EL (cell line): ENCODE measurements at places on chromosomes 4 and X.

DNA sequence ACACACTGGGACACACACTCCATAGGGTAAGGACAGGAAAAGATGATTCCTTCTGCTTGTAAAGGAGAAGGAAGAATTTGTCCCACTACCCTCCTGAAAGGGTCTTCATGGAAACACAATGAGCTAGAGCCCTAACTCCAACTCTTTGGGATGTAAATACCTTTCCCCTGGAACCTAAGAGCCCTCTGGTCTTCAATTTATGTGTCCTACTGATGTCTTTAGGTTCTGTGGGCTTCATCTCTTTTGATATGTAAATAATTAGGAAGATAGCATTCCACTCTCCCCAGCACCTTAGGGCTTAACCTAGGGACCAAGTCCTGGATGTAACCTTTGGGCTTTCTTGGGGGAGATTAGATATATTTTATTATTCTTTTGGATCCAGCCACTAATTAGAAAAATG lies 38.3 kb downstream of the PF4 start:
- no peak for DNase-seq

DNA sequence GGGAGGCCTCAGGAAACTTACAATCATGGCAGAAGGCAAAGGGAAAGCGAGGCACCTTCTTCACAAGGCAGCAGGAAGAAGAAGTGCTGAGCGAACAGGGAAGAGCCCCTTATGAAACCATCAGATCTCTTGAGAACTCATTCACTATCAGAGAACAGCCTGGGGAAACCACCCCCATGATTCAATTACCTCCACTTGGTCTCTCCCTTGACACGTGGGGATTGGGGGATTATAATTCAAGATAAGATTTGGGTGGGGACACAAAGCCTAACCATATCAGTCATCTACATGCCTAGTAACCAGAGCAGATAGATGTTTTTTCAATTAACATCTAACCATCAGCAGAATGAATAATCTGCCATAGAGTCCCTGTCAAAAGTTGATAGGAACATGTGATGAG lies 30.4 kb downstream of the FAM13A start:
- no peak for DNase-seq

- no peak for DNase-seq
These were observed 71.7 kb downstream of the FAM184B start for GRCh38 chr4:17709763-17710068.

- DNase-seq, result peak; percentile 76
These were observed 231.3 kb downstream of the INPP4B start for GRCh38 chr4:142614621-142615323.

DNA sequence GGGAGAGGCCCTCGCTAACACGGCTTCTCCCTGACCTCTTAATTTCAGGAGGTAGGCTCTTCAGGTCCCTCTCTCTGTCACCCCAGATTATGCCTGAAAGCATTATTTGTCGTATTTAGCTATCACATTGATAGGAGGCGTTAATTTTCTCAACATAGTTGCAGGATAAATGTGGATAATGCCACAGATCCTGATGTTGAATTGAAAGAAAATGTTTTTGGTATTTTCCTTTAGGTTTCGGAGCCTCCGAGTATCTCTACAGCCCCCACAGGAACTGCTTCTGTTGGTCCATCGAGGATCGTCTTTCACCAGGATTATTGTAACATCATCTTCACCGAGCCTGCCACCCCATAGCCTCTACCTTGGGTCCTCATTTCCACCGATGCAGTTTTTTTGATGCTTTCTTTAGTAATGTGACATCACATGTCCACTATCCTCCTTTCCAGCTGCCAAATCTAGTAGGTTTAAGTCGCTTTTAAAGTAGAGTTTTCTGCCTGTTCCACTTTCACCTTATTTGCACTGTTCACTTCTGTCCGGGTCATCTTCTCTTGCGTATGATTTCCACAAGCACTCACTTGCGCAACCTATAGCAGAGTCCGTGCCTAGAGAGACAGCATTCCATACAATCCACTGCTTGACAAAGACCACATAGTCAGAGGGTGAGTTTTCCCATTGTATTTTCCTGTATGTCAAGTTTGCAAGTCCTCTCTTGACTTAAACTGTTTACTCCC lies 665 bp downstream of the TIGD2 start:
- DNase-seq, result peak; percentile 90

GRCh38 chr4:2057382-2058065 lies 1.6 kb upstream of the NAT8L start:
- DNase-seq, result no peak

GRCh38 chr4:177239878-177240277 lies 69.8 kb upstream of the NEIL3 start:
- no peak for DNase-seq

DNA sequence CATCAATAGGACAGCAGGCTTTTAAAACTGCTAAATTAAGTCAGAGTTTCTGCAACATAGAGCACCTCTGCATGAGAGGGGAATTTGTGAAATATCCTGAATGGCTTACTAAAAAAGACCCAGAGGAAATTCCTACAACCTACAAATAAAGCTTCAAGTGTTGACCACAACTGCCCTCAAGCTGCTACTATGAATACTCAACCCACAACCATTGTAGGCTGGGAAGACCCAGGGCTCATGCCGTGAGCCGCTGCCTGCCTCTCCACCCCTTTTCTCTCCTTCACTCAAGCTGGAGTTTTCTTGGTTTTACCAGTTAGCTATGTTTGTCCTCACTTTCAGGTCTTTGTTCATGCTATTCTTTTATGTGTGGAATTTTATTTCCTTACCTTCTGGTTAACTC lies 151.6 kb downstream of the EMCN start:
- no peak for DNase-seq

DNA sequence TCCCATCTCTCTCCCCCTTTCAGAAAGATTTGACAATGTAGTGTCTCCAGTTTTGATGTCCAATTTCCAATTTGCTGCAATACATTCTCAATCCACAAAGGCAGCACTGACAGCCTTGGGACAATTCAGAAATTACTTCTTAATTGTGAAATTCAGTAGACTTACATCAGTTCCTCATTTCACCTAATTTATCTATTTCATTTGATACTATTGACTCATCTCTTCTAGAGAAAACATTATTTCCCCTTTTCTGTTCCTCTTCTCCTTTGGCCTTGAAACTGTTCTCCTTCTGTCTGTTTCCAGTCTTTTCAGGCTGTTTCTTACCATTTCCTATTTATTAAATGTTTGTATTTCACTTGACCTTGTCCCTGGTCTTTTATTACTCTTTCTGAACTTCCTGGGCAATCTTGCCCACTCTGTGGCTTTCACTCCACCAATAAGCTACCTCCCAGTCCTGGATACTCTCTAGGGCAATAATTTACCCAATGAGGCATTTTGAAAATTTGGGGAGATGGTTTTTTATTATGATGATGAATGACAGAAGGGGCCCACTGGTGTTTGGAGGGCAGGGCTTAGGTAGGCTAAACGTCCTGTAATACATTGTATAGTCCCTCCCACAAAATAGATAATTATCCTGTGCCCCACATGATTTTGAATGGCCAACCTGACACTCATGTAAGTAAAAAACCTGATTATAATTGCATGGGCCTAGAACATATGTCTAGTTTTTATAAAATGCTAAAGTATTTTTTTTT lies 498.0 kb upstream of the BOD1L1 start:
- DNase-seq, result no peak

- peak; percentile 50 for DNase-seq
These were observed 369.2 kb upstream of the LCORL start for GRCh38 chr4:18390655-18391353.

- DNase-seq, result peak; percentile 85
These were observed 32.8 kb downstream of the ELOVL6 start for GRCh38 chr4:110165382-110166286.

GRCh38 chr4:84699001-84699671 lies 116.2 kb downstream of the CDS1 start:
- no peak for DNase-seq

DNA sequence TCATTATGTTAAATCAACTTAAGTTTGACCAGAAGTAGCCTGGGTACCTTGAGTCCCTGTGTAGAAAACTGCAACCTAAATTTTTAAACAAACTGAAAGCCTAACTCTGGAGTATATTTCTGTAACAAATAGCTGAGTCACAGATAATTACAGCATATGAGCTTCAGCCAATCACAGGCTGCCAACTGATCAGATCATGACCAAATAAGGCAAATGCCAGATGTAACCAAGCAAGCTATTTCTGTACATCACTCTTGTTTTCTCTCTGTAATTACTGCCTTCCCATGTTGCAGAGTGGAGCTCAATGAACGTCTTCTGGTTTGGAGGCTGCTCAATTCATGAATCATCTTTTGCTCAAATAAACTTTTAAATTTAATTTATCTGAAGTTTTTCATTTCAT lies 980.9 kb upstream of the DIAPH2 start:
- no peak for DNase-seq

DNA sequence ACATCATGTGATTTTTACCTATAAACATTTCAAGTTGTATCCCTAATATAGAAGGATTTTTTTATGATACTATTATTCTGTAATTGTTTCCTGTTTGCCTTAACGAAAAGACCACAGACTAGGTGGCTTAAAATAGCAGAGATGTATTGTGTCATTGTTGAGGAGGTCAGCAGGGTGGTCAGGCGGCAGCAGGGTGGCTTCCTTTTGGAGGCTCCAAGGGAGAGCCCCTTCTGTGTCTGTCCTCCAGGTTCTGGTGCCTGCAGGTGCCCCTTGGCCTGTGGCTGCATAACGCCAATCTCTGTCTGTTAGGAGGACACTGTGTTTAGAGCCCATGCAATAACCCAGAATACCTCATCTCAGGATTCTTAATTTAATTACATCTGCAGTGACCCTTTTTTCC lies 118.1 kb downstream of the TBL1X start:
- DNase-seq, result no peak

DNA sequence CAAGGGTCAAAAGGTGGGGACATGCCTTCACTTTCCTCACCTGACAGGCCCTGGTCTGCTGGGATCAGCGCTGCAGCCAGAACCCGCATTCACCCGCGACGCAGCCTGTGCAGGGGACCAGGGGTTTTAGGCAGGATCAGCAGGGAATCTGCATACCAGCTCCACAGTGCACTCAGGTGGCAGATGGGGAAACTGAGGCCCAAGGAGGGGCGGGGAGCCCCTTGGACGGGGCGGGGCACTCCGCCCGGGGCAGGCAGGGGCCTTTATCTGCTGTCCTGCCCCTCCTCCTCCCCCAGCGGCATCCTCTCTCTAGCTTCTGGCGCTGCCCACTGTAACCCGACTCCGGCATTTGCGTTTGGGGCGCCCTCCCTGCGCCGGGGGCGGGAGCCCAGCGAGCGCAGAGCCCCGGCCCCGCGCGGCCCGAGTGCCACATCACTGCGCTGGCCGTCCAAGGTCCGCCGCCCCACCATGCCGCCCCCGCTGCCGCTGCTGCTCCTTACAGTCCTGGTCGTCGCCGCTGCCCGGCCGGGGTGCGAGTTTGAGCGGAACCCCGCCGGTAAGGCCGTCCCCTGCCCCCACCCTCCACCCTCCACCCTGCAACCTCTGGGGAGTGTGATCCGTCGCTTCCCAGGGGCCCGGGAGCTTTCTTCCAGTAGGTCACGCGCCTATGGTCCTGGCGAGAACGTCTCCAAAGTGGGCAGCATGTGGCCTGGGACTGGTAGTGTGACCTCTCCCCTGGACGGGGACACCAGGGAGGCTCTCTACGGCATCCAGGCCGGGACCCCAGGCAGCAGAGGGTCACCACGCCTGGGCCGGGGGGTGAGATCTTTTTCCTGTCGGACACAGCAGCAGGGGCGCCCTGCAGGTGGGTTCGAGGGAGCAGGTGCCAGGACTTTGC lies at the start of gene CPZ:
Gene CPZ, plus strand, starts transcription at position 400 of the 898 bp plus-strand sequence. Its CDS starts 69 bp downstream, at position 469.
- DNase-seq, result peak; percentile 66

- peak; percentile 29 for DNase-seq
These were observed 78.7 kb upstream of the PCDH18 start for GRCh38 chr4:137610960-137611359.

- DNase-seq, result peak; percentile 68
These were observed 47.6 kb downstream of the GRK4 start for GRCh38 chr4:3010998-3011397.

DNA sequence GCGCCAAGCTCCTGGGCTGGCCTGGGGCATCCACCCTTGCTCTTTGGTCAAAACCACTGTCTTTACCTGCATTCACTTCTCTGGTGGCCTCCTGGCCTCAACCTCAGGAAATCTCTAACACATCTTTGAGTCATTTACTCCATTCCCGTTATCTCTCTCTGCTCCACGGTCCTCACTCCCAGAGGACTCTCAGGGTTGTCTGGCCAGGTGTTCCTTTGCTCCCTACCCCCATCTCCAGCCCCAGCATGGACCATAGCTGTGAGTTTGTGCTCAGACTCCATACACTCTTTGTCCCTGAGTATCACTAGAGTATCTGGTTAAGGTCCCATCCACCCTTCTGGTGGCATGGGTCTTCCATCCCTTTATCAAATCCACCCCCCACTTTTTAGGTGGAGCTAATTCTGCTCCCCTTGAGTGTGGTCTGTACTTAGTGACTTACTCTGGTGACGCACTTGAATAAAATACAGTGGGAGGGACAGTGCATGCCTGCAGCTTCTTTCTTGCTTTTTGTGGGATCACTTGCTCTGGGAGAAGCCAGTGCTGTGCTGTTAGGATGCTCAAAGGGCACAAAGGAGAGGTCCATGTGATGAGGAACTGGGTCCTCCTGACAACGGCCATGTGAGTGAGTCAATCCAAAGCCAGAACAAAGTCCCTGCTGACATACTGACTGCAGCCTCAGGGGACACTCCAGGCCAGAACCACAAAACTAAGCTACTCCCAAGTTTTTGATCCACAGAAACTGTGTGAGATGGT lies 44.3 kb downstream of the IGFBP7 start:
- DNase-seq, result peak; percentile 72
